ENCODE measurements at places on chromosomes 1 and 21.

GRCh38 chr1:114428083-114428754, 82.8 kb downstream of the TRIM33 start:
- no peak for DNase-seq

- DNase-seq, result no peak
Observed at GRCh38 chr1:231625975-231626534, 535 bp upstream of the DISC1 start.

- DNase-seq, result no peak
Observed at GRCh38 chr21:34604556-34604955, 10.4 kb downstream of the RCAN1 start.

GRCh38 chr1:230979952-230980351, 1.1 kb downstream of the ARV1 start:
- no peak for DNase-seq

DNA sequence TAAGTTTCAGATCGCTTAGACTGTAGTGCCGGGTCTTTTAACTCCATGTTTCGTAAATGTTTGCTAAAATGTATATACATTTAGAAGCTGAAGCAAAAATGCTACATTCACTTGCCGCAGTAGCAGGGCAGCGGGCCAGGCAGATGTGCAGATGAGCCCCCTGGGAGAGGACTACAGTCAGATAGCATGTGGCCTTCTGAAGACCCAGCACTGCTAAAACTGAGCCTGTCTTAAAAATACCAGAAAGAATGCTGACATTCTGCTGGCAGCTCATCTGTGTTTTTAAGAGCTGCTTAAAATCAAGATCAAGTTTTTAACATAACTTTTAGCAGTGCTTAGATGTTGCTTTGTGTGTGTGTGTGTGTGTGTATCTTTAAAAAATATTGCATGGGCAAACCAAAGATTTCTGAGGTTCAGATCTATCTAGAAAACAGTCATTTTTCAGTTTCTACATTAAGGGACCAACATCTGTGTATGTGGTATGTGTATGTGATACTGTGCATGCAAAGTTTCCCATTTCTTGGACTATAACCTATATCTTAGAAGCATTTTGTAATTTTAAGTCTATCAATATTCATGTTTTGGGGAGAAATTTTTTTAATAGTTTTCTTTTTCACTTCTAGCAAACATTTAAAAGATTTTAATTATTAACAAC, 31.7 kb downstream of the CHRM3 start:
- no peak for DNase-seq

GRCh38 chr1:160086456-160086892, 5.1 kb downstream of the KCNJ9 start:
- no peak for DNase-seq

- no peak for DNase-seq
Observed at GRCh38 chr1:4726620-4727341, 72.4 kb downstream of the AJAP1 start.

GRCh38 chr1:178354816-178355215, 141.9 kb downstream of the CLEC20A start:
- DNase-seq, result no peak
